Renal cortical epithelial cell (primary cell): ENCODE measurements at places on chromosomes 6 and 20.

GRCh38 chr20:815914-816606 is 17.5 kb upstream of the FAM110A start:
- DNase-seq: peak; percentile 30

GRCh38 chr20:35369804-35370203 is 42.0 kb downstream of the UQCC1 start:
- DNase-seq: peak; percentile 49

DNA sequence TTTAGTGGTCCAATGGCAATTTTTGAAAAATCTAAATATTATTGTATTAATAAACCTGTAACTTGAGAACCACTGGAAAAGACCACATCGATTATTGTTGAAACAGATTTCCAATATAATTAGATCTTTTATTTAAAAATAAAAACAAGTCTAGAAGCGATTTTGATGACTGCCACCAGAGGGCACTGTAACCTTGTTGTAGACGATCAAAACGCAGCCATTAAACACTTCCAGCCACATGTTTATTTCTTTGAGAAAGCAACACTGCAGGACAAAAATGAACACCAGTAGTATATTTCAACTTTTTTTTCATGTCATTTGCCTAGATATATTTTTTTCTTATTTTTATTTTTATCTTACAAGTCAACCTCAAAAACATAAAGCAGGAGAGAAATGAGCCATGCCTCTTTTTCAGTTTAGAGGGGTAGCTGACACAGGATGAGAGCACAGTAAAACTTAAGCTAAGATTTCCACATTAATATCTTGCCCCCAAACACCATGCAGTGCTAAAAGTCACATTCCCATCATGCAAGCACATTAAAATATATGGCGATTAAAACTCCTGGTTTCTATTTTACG is 115.4 kb downstream of the OPRM1 start:
- peak; percentile 77 for DNase-seq

DNA sequence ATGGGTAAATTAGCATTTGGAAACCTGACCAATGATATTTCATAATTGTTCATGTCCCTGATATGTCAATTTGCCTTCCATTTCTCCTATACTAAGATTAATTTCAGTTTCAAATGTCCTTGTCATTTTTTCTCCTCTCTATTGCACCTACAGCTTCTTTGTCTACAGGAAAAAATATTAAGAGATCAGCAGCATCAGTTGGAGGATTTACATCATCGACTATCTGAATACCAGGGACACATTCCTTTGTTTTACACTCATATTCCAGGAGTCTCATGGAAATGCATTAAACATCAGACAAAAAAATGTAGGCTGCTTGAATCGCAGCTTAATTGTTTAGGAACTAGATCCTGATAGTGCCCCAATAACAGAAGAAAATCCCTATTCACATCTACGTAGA is 188.2 kb downstream of the PRKN start:
- no peak for DNase-seq
